Adrenal gland (tissue), 19 donors: ENCODE measurements at places on chromosomes 16 and 17.

DNA sequence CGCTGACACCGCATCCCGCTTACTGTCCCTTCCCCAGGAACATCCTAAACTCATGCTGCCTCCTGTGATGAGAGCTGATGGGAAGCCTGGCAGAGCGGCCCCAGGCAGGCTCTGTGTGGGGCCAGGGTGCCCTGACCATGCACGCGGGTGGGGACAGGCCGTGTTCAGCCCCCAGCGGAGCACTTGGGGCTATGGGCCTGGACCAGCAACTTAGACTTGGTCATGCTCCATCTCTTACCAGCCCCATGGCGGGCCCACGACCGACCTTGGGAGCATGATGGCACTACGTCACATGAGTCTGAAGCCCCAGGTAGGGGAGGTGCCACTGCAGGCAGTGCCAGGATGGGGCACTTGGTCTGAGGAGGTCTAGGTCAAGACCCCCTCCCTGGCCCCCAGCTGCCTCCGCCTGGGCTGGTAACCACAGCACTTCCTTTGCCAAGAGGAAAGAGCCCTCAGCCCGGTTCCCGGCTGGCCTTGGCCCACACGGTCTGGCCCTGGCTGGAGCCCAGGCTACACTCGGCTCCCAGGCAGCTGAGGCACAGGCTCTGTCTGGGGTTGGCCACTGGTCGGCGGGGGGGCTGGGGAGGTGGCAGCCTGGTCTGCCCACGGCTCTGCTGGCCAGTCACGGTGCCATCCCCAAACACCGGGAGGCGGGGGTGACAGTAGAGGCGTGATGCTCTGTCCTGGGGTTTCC, 25.7 kb downstream of the BAHCC1 start:
- H3K36me3 ChIP-seq = no peaks in the 10 kb centered on the region
- H3K4me3 ChIP-seq = no peak overlapping the region
- peaks cover 69% of the 10 kb centered on the region for H3K4me1 ChIP-seq
- peak; percentile 93 for DNase-seq
- H3K27me3 ChIP-seq = no peaks in the 10 kb centered on the region
- H3K27ac ChIP-seq = peak overlapping the region; percentile 29

DNA sequence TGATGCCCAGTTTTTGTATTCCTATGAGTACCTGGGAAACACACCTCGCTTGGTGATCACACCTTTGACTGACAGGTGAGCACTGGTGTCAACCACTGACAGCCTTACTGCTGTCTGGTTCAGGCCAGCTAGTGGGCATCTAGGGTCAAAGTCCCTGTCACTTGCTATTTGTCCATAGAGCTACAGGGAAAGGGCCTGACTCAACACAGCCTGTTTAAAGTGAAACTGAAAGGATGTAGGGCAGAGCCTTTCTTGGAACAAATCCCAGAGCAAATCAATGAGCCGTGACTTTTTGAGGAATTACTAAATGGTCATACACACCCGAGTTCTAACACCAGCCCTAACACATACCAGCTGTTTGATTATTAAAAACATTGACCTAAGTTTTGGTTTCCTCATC, 106.8 kb downstream of the DNAH9 start:
- no peak overlapping the region for H3K4me3 ChIP-seq
- H3K27ac ChIP-seq = no peak overlapping the region
- H3K27me3 ChIP-seq = no peaks in the 10 kb centered on the region
- no peaks in the 10 kb centered on the region for H3K36me3 ChIP-seq

GRCh38 chr16:86576591-86577313, 1.6 kb upstream of the FOXL1 start:
- H3K4me3 ChIP-seq = peak overlapping the region; percentile 37
- no peaks in the 10 kb centered on the region for H3K4me1 ChIP-seq
- H3K27ac ChIP-seq = peak overlapping the region; percentile 70
- no peak for DNase-seq

DNA sequence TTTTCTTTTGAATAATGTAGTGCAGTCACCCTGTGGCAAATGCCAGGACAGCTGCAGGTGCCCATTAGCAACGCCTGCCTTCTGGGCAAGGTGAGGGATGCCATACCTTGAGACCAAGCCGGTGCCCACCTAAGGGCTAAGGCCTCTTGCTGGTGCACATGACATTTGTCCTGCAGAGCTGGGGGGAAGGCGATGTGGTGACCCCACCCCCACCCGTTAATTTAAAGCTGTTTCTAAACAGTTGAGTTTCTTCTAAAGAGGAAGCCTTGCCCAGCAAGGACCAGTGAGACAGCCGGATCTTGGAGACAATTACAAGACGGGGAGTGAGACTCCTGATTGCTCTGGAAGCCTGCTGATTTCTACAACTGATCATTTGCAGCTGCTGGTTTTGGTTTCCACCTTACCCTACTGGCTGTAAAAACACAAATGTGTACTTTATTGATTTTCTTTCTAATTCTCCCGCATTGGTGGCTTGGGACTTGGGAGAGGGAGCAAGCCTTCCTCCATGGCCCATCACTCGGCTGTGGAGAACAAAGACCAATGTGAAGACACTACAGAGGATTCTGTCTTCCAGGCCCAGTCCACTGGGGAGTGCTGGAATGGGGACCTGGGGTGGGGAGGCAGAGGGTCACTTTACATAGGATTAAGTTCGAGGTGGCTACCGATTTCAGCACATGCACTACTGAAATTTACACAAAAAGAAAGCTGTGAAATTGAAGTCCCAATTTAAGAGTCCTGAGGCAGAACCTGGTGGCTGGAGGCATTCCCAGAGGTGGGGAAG, 2.7 kb downstream of the CDK5R1 start:
- H3K36me3 ChIP-seq = no peaks in the 10 kb centered on the region
- H3K4me1 ChIP-seq = peaks cover 21% of the 10 kb centered on the region
- H3K4me3 ChIP-seq = no peak overlapping the region
- DNase-seq = no peak
- H3K27me3 ChIP-seq = no peaks in the 10 kb centered on the region

GRCh38 chr17:66542967-66543520, 240.6 kb downstream of the PRKCA start:
- H3K27me3 ChIP-seq = no peaks in the 10 kb centered on the region
- no peak overlapping the region for H3K27ac ChIP-seq
- no peak for DNase-seq

GRCh38 chr17:81683208-81683583, 401 bp downstream of the ARL16 start:
- H3K36me3 ChIP-seq = peaks cover 27% of the 10 kb centered on the region
- H3K27ac ChIP-seq = peak overlapping the region; percentile 95
- H3K4me3 ChIP-seq = peak overlapping the region; percentile 94
- H3K27me3 ChIP-seq = no peaks in the 10 kb centered on the region
- DNase-seq = no peak
- H3K4me1 ChIP-seq = peaks cover 18% of the 10 kb centered on the region

GRCh38 chr16:35862242-35862641, 2402.8 kb downstream of the TP53TG3F start:
- no peaks in the 10 kb centered on the region for H3K36me3 ChIP-seq
- H3K27ac ChIP-seq = no peak overlapping the region
- no peaks in the 10 kb centered on the region for H3K27me3 ChIP-seq
- no peak overlapping the region for H3K4me3 ChIP-seq

GRCh38 chr17:47896672-47897490, 845 bp downstream of the SP2 start:
- no peak overlapping the region for H3K27ac ChIP-seq
- H3K27me3 ChIP-seq = no peaks in the 10 kb centered on the region
- peak overlapping the region; percentile 73 for H3K4me3 ChIP-seq
- peaks cover 31% of the 10 kb centered on the region for H3K4me1 ChIP-seq

- peaks cover 15% of the 10 kb centered on the region for H3K4me1 ChIP-seq
- H3K4me3 ChIP-seq = no peak overlapping the region
- no peak for DNase-seq
- no peaks in the 10 kb centered on the region for H3K27me3 ChIP-seq
Observed at GRCh38 chr16:71933913-71934695, 38.8 kb downstream of the IST1 start.

- H3K4me3 ChIP-seq = no peak overlapping the region
- no peaks in the 10 kb centered on the region for H3K4me1 ChIP-seq
Observed at GRCh38 chr16:66434619-66435430, 7.7 kb downstream of the BEAN1 start.

DNA sequence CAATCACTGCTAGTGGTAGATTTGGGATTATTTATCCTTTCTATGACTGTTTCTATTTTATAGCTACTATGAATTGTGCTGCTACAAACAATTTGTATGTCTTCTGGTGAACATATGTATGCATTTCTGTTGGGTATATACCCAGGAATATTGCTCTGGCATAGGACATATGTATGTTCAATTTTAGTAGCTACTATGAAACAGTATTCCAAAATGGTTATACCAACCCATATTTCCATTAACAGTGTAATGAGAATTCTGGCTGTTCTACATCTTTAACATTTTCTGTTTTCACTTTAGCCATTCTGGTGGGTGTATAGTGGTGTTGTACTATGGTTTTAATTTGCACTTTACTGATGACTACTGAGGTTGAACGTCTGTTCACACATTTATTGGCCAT, 57.6 kb upstream of the NACA2 start:
- H3K36me3 ChIP-seq = no peaks in the 10 kb centered on the region
- H3K27me3 ChIP-seq = no peaks in the 10 kb centered on the region

GRCh38 chr16:53611179-53611696, 92.4 kb downstream of the RPGRIP1L start:
- no peak for DNase-seq
- H3K4me1 ChIP-seq = no peaks in the 10 kb centered on the region
- no peaks in the 10 kb centered on the region for H3K27me3 ChIP-seq
- H3K27ac ChIP-seq = no peak overlapping the region
- H3K4me3 ChIP-seq = no peak overlapping the region

- no peak overlapping the region for H3K4me3 ChIP-seq
- no peak overlapping the region for H3K27ac ChIP-seq
- H3K36me3 ChIP-seq = no peaks in the 10 kb centered on the region
- no peaks in the 10 kb centered on the region for H3K27me3 ChIP-seq
- DNase-seq = no peak
Observed at GRCh38 chr16:1821861-1822611, 4.6 kb downstream of the HAGH start.

DNA sequence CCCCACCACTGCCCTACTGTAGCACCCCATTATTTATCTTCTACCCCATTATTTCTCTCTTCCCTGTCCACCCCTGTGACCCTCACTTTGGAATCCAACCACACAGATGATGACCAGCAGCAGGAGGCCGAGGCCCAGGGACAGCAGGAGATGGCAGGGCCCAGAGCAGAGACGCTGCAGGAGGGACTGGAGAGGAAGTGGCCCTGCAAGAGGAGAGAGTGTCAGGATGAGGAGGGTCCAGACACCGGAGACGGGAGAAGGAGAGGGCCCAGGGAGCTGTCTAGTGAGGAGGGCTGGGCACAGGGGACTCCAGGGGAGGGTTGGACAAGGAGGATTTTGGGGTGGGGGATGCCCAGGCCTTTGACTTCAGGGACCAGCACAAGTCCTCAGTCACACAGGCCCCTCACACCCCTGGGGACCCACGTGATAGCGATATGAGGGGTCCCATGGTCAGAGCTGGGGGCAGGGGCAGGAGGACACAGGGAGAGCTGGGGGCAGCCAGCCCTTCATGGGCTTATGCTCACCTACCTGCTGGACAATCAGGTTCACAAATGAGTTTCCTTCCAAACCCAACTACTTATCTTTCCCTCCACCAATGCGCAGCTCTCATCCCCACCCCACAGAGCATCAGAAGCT, 2.0 kb downstream of the CLEC10A start:
- H3K27me3 ChIP-seq = no peaks in the 10 kb centered on the region
- H3K27ac ChIP-seq = no peak overlapping the region
- no peak for DNase-seq
- H3K4me3 ChIP-seq = no peak overlapping the region

DNA sequence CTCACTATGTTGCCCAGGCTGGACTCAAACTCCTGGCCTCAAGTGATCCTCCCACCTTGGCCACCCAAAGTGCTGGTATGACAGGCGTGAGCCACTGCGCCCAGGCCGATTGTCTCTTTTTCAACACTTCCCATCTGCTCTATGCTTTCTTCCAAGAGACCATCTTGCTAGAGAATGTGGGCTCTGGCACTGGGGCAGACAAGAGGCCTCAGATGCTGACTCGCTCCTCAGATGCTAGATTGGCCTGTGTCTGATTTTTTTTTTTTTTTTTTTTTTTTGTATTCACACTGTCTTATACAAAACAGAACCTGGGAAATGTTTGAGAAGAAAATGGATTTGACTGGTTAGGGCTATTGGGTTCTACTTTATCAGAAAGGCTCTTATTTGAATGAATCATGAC, 58.2 kb downstream of the CYB5D2 start:
- no peak for DNase-seq
- H3K27me3 ChIP-seq = no peaks in the 10 kb centered on the region
- peaks cover 16% of the 10 kb centered on the region for H3K4me1 ChIP-seq
- H3K36me3 ChIP-seq = peaks cover 29% of the 10 kb centered on the region
- H3K4me3 ChIP-seq = no peak overlapping the region

- peak; percentile 67 for DNase-seq
- H3K27me3 ChIP-seq = peaks cover 5% of the 10 kb centered on the region
- peaks cover 6% of the 10 kb centered on the region for H3K4me1 ChIP-seq
- no peaks in the 10 kb centered on the region for H3K36me3 ChIP-seq
- H3K4me3 ChIP-seq = no peak overlapping the region
Observed at GRCh38 chr16:2842340-2843000, 12.4 kb downstream of the ZG16B start.

- no peaks in the 10 kb centered on the region for H3K27me3 ChIP-seq
- H3K36me3 ChIP-seq = no peaks in the 10 kb centered on the region
- no peak overlapping the region for H3K27ac ChIP-seq
- no peaks in the 10 kb centered on the region for H3K4me1 ChIP-seq
- no peak for DNase-seq
- no peak overlapping the region for H3K4me3 ChIP-seq
Observed at GRCh38 chr17:33933576-33933975, 321.5 kb upstream of the CCL2 start.

- H3K27me3 ChIP-seq = no peaks in the 10 kb centered on the region
- no peak for DNase-seq
- no peaks in the 10 kb centered on the region for H3K4me1 ChIP-seq
- H3K36me3 ChIP-seq = no peaks in the 10 kb centered on the region
- no peak overlapping the region for H3K4me3 ChIP-seq
Observed at GRCh38 chr17:12242345-12242954, 221.8 kb downstream of the MAP2K4 start.

DNA sequence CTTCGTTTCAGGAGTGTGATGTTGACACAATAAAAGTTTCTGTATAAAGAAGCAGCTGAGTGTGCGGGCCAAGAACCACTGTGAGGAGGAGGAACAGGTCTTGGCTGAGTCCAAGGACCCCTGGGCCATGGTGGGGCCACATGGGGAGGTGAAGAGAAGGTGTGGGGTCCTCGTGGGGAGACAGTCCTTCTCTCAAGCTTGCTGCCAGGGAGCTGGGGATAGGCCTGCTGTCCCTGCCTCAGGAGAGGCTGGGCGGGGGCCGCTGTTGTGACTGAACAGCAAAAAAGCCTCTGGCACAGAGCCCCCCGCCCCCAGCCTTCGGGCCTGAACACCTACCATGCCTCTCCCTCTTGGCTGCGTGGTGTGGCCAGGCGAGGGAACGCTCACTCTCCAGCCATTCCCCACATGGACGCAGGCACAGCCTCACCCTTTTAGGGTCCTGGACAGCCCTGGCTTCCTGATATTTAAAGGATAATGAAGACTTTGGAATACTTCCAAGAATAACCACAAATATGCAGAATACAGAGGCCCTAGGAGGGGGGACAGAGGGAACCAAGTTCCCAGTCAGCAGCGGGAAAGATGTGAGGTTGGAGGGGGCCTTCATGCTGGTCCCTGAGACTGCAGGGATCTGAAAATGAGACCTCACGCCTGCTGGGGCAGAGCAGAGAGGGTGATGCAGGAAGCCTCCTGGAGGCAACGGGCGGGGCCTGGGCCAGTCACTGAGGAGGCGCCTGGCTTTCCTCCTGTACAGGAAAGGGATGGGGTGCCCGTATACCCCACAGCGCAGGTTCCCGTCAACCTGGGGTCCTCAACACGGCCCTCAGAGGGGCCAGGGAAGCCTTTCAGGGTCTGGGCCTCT, 100.0 kb upstream of the CREBBP start:
- no peak overlapping the region for H3K4me3 ChIP-seq
- no peaks in the 10 kb centered on the region for H3K4me1 ChIP-seq
- H3K27me3 ChIP-seq = no peaks in the 10 kb centered on the region
- no peaks in the 10 kb centered on the region for H3K36me3 ChIP-seq
- no peak overlapping the region for H3K27ac ChIP-seq
